ENCODE measurements at places on chromosomes 12 and 14. TPM values are rescaled to one million over a fixed set of nuclear protein-coding genes. Genes with fewer than 3 reads are reported as not detected.

TSPAN19 gene
- total RNA-seq, result not detected

KRT73 gene
- not detected for total RNA-seq

PPFIBP1 gene
- total RNA-seq, result 46.7 TPM

NANOG gene
- 0.43 TPM for total RNA-seq

FGD4 gene
- total RNA-seq, result 75.6 TPM

TAS2R8 gene
- not detected for total RNA-seq

BRF1 gene
- 51.7 TPM for total RNA-seq

TEDC1 gene
- 10.8 TPM for total RNA-seq

TMEM119 gene
- total RNA-seq, result 10.6 TPM

NCKAP5L gene
- total RNA-seq, result 22.0 TPM

NRL gene
- 2.8 TPM for total RNA-seq

ZFHX2 gene
- total RNA-seq, result 12.5 TPM

SRRM4 gene
- 0.03 TPM for total RNA-seq

LRRC9 gene
- 0.37 TPM for total RNA-seq

FAM186B gene
- total RNA-seq, result 0.32 TPM

NAP1L1 gene
- total RNA-seq, result 317 TPM

PTHLH gene
- total RNA-seq, result 103 TPM

ANO2 gene
- total RNA-seq, result 2.5 TPM

KCNA5 gene
- total RNA-seq, result 1.4 TPM

DDX54 gene
- total RNA-seq, result 55.9 TPM

LGR5 gene
- total RNA-seq, result not detected

SLCO1B3 gene
- 0.17 TPM for total RNA-seq
